ENCODE measurements at places on chromosomes 16 and 17. TPM values are rescaled to one million over a fixed set of nuclear protein-coding genes. Genes with fewer than 3 reads are reported as not detected.

DNA sequence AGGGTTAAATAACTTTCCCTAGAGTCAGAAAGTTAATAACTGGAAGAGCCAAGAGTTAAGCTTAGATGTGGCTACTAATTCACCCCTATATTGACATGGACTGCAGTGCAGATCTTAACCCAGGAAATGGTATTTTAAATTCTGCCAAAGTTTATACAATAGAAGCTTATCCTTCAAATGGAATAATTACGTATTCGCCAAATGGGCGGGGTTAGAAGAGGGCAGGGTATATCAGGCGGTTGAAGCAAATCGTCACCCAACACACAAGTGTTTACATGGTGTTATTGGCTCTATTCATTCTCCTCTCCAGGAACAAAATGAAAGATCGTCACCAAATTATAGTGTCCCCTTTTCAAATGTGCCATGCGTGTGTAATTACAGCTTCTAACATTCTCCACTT lies 182.7 kb downstream of the PRKCB start:
- no peak overlapping the region for H3K4me3 ChIP-seq
- no peak overlapping the region for H3K27ac ChIP-seq
- H3K36me3 ChIP-seq: no peaks in the 10 kb centered on the region
- H3K4me1 ChIP-seq: no peaks in the 10 kb centered on the region
- DNase-seq: no peak

DNA sequence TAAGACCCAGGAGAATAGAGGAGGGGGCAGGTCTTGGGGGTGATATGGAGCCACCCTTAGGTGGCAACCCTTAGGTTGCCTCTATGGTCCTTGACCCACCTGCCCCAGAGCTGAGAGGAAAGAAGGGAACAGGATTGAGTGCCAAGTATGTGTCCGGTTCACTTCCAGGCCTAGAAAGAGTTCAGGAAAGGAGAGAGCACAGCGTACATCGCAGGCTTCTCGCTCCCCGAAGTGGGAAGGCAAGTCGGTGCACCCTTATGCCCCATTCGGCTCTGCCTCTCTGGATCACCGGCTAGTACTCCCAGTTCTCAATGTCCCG lies 631 bp downstream of the SP6 start:
- no peak for DNase-seq
- no peak overlapping the region for H3K27ac ChIP-seq
- H3K27me3 ChIP-seq: peaks cover 53% of the 10 kb centered on the region
- peaks cover 22% of the 10 kb centered on the region for H3K4me1 ChIP-seq
- H3K36me3 ChIP-seq: no peaks in the 10 kb centered on the region
- peak overlapping the region; percentile 30 for H3K4me3 ChIP-seq

DNA sequence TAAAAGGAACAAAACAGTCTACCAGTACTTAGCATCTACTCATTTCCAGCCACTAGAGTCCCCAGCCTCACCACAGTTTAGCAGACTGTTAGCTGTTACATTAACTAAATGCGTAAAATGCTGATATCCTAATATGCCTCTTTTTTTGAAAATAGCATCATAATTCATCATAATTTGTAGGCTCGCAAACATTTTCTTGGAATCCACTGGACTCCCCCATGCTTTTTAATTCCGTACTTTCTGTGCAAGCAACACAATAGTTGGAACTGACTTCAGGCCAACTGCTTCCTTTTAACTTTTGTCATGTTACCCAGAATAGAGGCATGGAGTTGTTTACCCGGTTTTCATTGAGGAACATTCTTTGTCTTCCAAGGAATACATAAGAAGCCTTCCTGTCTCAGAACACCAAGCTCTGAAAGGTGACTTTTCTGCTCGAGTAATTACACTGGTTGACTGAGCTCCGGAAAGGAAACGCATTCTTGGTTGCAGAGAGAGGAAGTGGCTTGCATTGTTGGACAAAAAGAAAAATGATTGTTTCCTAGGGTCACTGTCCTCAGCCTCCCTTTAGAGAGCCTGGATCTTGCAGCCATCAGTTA lies 30.9 kb upstream of the SEC14L1 start:
- no peaks in the 10 kb centered on the region for H3K36me3 ChIP-seq
- H3K4me3 ChIP-seq: no peak overlapping the region
- H3K27ac ChIP-seq: no peak overlapping the region
- peaks cover 7% of the 10 kb centered on the region for H3K4me1 ChIP-seq
- no peaks in the 10 kb centered on the region for H3K27me3 ChIP-seq
- DNase-seq: peak; percentile 81

- peaks cover 26% of the 10 kb centered on the region for H3K4me1 ChIP-seq
- H3K27me3 ChIP-seq: no peaks in the 10 kb centered on the region
- DNase-seq: no peak
- peak overlapping the region; percentile 75 for H3K4me3 ChIP-seq
These were observed 589 bp downstream of the PEMT start for GRCh38 chr17:17590883-17591354.

- H3K4me1 ChIP-seq: peaks cover 3% of the 10 kb centered on the region
- no peak for DNase-seq
- peak overlapping the region; percentile 31 for H3K27ac ChIP-seq
- peaks cover 36% of the 10 kb centered on the region for H3K36me3 ChIP-seq
- no peaks in the 10 kb centered on the region for H3K27me3 ChIP-seq
These were observed 18.2 kb downstream of the HIGD1B start for GRCh38 chr17:44865931-44866330.

DNA sequence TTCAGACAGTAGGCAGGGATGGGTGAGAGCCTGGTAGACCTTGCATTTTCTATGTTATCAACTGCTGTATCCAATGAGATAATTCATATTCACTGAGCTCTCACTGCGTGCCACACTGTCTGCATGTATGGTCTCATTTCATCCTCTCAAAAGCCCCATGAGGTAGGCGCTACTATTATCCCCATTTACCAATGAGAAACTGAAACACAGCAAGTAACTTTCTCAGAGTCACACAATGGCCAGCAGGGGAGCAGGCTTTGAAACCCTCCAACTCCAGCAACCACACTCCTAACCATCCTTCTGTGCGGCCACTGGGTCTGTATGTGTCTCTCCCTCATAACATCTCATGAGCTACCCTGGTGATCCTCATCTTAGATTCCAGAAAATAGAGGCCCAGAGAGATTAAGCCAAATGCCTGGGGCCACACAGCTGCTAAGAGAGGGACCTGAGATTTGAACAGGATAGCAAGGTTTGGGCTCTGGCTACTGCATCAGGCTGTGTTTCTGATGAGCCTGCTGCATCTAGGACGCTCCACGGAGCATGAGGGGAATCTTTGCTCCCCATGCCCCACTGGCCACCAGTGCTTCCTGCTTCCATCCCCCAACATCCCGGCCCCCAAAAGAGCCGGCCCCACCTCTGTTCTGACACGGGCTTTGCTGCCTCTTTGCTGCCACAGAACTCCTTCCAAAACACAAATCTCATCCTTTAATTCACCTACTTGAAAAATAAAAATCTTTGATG lies 3.2 kb downstream of the CCR7 start:
- peaks cover 16% of the 10 kb centered on the region for H3K4me1 ChIP-seq
- no peak for DNase-seq
- no peaks in the 10 kb centered on the region for H3K36me3 ChIP-seq
- H3K27me3 ChIP-seq: no peaks in the 10 kb centered on the region
- no peak overlapping the region for H3K4me3 ChIP-seq

GRCh38 chr16:74501484-74502478 lies 80.5 kb upstream of the CLEC18B start:
- no peaks in the 10 kb centered on the region for H3K27me3 ChIP-seq
- no peaks in the 10 kb centered on the region for H3K4me1 ChIP-seq
- H3K4me3 ChIP-seq: no peak overlapping the region
- H3K36me3 ChIP-seq: peaks cover 14% of the 10 kb centered on the region
- no peak for DNase-seq

DNA sequence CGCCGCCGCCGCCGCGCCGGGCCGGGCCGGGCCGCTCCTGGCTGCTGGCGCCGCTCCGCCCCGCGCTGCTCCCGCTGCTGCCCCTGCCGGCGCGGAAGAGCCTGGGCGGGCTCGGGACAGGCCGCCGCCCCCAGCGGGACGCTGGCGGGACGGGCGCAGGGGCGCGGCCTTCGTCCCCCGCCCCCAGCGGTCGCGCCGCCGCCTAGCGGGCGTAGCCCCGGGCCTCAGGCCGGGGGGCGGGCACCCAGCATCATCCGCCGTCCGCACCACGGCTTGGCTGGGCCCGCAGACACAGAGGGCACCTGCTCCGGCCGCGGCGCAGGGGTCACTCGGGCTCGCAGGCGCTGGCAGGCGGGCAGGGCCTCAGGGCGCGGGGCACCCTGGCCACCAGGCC lies at the start of gene AMFR:
Gene AMFR (minus strand): TSS at position 107 of the 394 bp plus-strand sequence. CDS start 218 bp downstream, outside the sequence.
- H3K4me3 ChIP-seq: peak within 1 kb of the TSS; percentile 94
- DNase-seq: peak; percentile 92
- peaks cover 10% of the 10 kb centered on the region for H3K4me1 ChIP-seq
- H3K27ac ChIP-seq: peak within 1 kb of the TSS; percentile 91

GRCh38 chr16:15810411-15810810 lies 46.4 kb downstream of the MYH11 start:
- no peak overlapping the region for H3K27ac ChIP-seq
- no peak overlapping the region for H3K4me3 ChIP-seq
- no peaks in the 10 kb centered on the region for H3K4me1 ChIP-seq
- H3K36me3 ChIP-seq: no peaks in the 10 kb centered on the region
- no peak for DNase-seq
- peaks cover 72% of the 10 kb centered on the region for H3K27me3 ChIP-seq

DNA sequence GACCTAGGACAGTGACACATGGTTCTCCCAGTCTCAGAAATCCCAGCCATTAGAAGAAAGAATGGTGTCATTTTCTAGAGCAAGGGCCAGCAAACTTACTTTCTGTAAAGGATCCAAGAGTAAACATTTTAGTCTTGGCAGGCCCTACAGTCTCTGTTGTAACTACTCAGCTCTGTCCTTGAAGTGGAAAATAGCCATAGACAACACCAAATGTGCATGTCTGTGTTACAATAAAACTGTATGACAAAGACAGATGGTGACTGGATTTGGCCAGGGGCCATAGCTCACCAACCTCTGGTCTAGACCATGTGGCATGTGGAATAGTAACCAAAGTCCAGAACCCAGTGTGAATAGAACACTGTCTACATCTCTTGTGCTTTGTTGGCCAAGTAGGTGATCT lies 286.5 kb downstream of the HS3ST4 start:
- H3K4me3 ChIP-seq: no peak overlapping the region
- no peaks in the 10 kb centered on the region for H3K4me1 ChIP-seq
- no peaks in the 10 kb centered on the region for H3K36me3 ChIP-seq
- H3K27me3 ChIP-seq: no peaks in the 10 kb centered on the region

Gene RGS11
- 6.6 TPM for total RNA-seq

Gene RAC3
- total RNA-seq: 73.7 TPM

Measured in cardiac muscle cell (in vitro differentiated cells and primary cell).